ENCODE measurements at places on chromosomes 7 and 10. TPM values are rescaled to one million over a fixed set of nuclear protein-coding genes. Genes with fewer than 3 reads are reported as not detected.
A peak's percentile ranks its signal among the peaks of the same experiment; 100 is the strongest.

DNA sequence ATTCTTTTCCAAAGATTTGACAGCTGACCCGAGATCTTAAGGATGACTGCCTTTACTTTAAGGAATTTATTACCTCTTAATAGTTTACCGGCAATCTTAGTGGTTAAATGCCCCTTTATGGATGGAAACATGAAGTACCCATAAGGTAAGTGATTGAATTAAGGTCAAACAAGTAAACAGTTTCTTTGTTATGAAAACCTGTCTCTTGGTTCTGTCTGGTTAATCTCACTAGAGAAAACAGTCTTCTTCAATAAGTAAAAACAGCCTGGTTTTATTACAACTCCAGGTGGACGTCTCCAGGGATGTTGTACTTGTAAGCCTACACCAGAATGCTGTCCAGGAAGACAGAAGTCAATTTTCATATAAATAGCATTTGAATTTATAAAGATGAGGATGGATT is 161.8 kb upstream of the MTPN start:
- no peak for DNase-seq

- no peak for DNase-seq
Observed at GRCh38 chr7:109125001-109125400, 555.3 kb downstream of the DNAJB9 start.

GRCh38 chr10:74924251-74924963 is 98.0 kb downstream of the KAT6B start:
- no peak for DNase-seq

DNA sequence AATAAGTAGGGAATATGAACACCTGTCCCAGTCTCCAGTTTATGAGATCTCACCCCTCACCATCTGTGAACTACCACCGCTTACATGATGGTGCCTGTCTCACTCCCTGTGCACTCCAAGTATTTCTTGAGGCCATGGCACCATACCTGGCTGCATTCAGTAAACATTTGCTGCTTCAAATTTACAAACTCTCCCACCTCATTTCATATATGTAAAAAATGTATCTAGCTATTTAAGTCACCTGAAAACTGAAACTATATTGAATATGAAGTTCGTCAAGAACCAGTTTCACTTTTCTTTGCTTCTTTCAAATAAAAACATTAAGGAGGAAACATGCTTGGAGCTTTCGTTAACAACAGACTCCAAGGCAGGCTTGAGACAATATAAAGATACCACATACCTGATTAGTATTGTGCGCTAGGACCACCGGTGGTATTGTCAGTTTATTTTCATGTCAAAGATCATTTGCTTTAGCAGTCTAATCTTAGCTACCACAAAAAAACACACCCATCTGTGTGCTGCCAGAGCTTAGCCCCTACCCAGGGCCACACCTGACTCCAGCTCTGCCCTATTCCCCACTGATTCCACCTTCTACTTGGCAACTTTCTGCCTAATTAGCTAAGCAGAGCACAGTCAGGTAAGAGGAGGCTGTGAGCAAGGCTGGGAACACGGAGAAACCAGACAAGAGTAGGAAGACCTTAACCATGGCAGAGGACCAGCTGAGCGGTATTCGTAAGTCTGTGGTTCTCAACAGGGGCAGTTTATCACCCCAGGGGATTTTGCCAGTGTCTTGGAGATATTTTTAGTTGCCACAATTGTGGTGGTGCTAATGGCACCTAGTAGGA is 92.0 kb downstream of the ZFAND4 start:
- DNase-seq: no peak

GRCh38 chr10:129024046-129024445 is 443.0 kb upstream of the MGMT start:
- peak; percentile 50 for DNase-seq

Gene TAS2R41
- total RNA-seq: not detected

All from esophagus muscularis mucosa (tissue), 4 donors.